Activated naive CD4-positive, alpha-beta T cell (primary cell): ENCODE measurements at places on chromosomes 1 and 21.

DNA sequence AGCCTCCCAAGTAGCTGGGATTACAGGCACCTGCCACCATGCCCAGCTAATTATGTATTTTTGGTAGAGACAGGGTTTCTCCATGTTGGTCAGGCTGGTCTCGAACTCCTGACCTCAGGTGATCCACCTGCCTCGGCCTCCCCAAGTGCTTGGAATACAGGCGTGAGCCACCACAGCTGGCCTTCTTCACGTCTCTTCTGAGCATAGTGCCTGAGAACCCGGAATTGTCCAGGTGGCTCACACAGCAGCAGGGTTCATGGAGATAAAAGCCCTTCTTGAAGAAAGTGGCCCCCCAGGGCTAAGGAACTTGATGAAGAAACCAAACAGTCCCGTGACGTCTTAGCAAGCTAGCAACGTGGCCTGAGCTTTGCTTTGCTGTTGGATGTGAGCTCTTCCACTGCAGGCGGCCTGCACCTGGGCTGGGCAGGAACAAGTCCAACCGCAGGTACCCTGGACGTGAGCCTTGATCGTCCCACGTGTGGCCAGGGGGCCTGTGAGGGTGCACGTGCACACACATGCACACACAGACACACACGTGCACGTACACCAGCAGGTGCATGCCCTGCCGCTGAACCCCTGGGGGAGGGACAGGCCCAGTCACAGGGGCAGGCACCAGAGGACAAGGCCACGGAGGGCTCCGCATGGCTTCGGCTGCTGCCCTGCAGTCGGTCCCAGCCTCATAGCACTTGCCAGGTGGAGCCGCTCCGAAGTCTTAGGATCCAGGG, 23.4 kb upstream of the TRAPPC10 start:
- no peak for DNase-seq

GRCh38 chr1:151537112-151537511, 3.0 kb upstream of the TUFT1 start:
- no peak for DNase-seq

DNA sequence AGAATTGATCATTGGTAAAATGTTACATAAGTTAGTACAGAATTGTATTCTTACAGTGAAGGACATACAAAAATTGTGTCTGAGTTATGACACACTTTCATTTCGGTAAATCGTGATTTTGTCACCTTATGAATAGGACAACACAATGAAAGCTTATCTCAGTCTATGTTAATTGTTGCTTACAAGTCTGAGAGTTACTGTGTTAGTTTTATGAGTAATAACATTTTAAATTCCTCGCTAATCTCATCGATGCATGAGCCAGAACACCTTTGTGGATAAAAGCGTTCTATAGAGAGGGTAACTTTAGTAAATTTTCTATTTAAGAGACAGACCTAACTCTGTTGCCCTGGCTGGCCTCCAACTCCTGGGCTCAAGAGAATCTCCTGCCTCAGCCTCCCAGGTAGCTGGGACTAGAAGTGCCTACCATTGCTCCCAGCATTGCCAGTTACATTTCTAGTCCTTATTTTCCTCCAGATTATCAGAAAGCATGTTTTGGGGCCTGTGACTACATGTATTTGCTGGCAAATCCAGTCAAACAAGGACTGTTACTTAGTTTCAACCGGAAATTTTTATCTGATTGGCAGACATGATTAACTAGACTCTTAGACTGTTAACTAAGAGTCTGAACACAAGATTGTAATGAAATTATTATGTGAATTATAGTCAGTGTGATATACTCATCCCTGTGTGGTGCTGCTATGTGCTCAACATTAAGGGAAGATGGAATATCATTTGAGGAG, 3.0 kb downstream of the PRRC2C start:
- DNase-seq: no peak

DNA sequence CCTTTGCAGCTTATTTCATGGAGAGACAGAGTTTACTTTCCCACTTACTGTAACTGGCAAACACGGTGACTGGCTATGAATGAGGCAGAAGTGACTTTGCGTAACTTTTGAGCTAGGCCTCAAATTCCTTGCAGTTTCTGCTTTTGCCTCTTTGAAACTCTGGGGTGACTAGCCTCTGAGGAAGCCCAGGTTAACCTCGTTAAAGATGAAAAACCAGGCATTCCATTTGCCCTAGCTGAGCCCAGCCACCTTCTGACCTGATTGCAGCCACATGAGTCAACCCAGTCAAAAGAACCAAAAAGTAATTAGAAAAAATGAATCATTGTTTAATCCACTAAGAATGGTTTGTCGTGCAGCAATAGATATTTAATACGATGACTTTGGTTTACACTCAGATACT, 20.4 kb downstream of the PRMT6 start:
- DNase-seq: no peak

- no peak for DNase-seq
These were observed 15.2 kb downstream of the PLPPR4 start for GRCh38 chr1:99279525-99279924.

DNA sequence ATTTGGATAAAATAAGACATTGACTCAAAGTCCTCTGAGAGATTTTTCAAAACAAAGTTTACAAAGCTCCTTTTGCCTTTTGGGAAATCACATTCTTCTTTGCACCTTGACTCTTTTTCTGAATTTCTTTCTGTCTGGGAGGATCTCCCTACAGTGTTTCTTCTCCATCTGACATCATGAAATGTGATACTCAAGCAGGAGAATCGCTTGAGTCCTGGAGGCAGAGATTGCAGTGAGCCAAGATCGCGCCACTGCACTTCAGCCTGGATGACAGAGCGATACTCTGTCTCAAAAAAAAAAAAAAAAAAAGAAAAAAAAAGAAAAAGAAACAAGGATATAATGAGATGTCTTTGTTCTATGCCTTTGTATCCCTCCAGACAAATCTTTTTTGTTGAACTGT, 13.3 kb upstream of the GRIK1 start:
- no peak for DNase-seq
